Natural killer cell treated with Interleukin-12 subunit alpha and Interleukin-12 subunit beta and Interleukin-15 and Interleukin-18, amount 100 ng/mL, for 72 hours (primary cell): ENCODE measurements at places on chromosomes 1 and 21. TPM values are rescaled to one million over a fixed set of nuclear protein-coding genes. Genes with fewer than 3 reads are reported as not detected.

BMP8A gene
- total RNA-seq, result not detected

SPRR4 gene
- total RNA-seq, result not detected

KCNJ9 gene
- total RNA-seq, result not detected

TFF2 gene
- not detected for total RNA-seq

DNA sequence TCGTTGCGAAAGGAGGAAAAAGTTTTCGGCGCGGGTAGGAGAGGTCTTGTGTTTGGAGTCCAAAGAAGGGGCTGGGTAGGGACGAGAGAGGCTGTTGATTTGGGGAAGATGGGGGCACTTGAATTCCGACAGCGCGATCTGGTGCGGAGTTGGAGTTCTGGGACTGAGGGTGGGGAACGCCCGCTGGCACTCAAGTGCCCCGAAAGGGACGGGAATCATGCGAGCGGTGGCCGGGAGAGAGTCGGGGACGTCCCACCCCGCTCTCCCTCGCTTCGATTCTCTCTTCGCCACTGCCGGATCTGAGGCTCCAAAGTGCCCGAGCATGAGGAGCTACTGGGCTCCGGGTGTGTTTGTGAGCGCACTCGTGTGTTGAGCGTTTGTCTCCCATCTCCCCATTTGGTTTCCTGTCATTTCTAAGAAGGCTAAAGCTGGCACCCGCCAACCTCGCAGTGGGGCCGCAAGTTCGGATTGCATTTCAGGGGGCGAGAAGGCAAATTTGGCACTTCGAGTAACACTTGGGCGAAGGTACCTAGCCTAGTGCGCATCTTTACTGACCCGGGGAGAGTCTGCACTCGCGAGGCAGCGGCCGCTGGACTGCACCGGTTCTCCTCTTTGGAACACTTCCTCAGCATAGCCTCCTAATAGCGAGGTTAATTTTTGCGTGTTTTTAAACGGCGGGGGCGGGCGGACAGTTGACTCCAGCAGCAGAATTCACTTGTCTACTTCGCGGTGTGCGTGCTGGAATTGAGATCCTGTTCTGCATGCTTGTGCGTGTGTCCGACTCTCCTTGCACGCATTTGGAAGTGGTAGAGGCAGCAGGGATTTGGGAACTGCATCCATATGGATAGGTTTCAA lies 1.2 kb downstream of the CHRM3 start:
- no peak for DNase-seq

- no peak for DNase-seq
These were observed 11.7 kb downstream of the SEMA4A start for GRCh38 chr1:156165083-156165482.

GRCh38 chr1:50103615-50104081 lies 5.1 kb upstream of the ELAVL4 start:
- no peak for DNase-seq

DNA sequence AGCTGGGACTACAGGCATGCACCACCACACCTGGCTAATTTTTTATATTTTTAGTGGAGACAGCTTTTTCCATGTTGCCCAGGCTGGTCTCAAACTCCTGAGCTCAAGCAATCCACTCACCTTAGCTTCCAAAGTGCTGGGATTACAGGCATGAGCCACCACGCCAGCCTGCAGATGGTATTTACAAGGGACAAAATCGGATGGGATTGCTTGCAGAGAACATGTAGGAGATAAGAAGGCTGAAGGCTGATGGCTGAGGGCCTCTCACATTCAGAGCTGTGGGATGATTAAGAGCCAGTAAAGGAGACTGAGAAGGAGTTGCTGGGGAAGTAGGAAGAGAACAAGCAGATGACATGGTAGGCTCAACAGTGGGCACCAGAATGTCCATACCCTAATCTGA lies 24.0 kb upstream of the QSOX1 start:
- DNase-seq, result no peak

DNA sequence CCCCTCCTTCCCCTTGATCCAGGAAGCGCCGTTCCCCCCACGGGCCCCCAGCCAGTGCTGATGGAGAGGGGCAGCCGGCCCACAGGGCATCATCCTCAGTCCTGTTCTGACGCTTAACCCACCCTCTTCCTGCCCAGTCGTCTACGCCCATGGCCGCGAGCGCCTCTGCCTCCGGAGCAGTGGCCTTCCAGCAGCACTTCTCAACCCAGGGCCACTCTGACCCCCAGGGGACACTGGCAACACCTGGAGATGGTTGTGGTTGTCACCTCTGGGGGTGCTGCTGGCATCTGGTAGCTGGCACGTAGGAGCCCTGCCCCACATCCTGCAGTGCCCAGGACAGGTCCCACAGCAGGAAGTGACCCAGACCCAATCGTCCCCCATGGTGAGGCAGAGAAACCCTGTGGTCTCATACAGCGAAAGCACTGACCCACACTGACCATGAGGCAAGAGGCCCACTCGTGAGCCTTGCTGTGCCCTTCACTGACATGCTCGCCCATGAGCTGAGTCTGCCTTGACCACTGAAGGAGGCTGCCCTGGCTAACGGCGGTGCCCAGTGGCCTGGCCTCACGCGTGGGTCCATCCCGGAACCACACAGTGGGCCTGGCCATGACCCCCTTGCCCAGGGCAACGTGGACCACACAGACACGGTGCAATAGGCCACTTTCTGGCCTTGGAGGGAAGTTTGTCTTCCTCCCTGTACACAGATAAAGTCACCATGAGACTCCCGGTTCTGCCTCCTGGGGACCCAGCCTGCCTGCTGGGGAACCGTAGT lies 96.8 kb upstream of the ARHGEF16 start:
- DNase-seq, result no peak

DNA sequence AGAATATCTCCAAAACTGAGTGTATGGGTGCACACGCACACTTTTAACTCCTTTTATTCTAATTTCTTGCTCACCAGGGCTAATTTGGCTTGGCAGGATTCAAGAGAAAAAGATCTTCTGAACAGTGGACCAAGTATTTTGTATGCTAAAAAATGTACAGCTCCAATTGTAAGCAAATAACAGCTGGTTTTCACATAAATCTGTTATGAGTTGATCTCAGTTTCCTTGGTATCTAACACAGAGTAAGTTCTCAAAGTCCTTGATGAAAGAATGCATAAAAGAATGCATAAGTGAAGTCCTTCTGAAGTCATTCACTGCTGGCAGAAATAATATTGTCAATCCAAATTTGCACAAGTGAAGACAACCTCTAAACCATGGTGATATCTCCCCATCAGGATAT lies 213.0 kb downstream of the OMA1 start:
- no peak for DNase-seq

GRCh38 chr1:31548907-31549808 lies 27.2 kb upstream of the TINAGL1 start:
- DNase-seq, result peak; percentile 67

DNA sequence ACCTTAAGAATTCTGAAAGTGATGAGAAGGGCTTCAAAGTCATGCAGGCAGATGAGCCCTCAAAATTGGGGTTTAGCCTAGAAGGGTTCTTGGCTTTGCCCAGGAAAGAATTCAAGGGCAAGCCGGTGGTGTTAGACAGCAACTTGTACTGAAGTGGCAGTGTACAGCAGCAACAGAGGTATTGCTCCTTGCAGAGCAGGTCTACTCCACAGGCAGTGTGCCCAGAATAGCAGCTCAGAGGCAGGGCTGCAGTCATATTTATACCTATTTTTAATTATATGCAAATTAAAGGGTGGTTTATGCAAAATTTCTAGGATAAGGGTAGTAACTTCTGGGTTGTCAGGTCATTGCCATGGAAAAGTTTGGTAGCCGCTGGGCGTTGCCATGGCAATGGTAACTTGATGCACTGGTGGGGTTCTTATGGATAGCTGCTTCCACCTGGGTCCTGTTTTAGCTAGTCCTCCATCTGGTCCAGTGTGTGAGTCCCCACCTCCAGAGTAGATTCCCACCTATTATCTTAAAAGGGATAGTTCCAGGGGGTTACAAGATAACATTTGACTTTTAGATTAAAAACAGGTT lies 57.9 kb upstream of the CR2 start:
- no peak for DNase-seq
